ENCODE measurements at places on chromosomes 12 and 14.

DNA sequence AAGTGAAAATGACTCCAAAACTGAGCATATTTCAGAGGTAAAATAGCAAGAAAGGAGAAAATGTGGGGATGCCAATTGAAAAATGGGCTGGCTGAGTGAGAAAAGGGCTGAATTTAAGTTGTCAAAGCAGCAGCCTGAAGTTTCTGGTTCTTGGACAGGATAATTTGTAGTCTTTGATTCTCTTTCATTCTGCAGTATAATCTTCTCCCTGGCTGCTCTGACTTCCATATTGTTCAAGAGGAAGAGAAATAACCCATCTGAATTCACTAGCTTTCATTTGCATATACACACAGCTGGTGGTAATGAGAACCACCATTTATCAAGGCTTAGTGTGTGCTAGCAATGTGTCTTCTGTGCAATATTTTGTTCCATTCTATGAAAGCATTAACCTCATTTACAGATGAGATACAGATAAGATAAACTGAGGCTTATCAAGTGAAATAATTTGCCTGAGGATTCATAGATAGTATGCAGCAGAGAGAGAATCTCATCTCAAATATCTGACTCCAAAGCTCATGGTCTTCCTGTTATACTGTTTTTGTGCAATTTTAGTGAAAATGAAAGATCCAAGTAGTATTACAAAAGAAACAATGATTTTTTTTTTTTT, 184.2 kb downstream of the TMTC2 start:
- no peak for DNase-seq

- no peak for DNase-seq
These were observed 186.7 kb upstream of the NEDD1 start for GRCh38 chr12:96720363-96720705.

DNA sequence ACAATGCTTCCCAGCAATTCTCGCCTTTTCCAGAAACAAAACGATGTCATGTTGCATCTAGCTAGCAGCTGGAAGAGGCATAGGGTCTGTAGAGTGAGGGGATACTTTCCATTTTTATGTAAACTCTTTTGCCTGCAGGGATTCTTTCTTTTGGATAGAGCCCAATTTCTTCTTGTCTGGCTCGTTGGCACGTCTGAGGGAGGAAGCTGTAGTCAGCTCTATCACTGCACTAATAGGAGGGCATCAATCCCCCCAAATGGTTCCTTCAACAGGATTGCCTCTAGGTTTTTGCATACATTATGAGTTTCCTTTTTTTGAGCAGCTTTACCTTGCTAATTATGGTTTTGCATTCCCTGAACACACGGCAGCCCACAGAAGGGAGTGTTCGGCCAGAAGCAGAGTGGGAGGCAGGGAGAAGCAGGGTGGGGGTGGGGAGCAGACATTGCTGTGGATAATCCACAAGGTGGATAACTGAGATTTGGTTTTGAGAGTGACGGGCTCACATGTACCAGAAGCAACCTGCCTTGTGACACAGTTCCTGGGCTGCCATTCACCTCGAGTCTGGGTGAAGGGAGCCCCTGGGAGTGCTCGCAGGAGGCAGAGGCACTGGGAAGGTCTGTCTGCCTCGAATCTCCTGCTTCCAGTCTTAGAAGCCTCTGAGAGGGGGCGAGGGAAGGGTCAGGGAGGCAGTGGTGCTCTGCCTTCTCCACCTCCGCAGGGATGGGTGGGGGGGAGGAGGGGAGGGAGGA, 24.5 kb downstream of the LRTM2 start:
- DNase-seq: no peak

GRCh38 chr12:15428632-15429031, 106.3 kb downstream of the PTPRO start:
- DNase-seq: no peak

DNA sequence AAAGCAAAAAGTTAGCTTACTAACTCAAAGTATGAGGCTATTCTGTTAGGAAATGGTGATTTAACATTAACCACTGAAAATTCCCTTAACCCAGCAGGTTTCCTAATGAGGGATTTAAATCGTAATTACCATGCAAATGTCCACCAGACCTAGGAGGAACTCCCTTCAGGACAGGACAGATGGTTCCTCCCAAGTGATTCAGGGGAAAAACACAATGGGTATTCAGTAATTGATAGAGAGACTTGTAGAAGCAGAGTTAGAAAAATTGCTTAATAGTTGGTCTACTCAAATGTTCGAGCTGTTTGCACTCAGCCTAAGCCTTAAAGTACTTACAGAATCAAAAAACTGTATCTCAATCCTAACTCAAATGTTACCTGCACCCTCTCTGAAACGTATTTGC, 21.6 kb downstream of the RERGL start:
- no peak for DNase-seq

- no peak for DNase-seq
These were observed 40.6 kb downstream of the SCN8A start for GRCh38 chr12:51631591-51631990.

GRCh38 chr12:100168562-100168961, 25.9 kb upstream of the BLTP3B start:
- no peak for DNase-seq

- DNase-seq: no peak
These were observed 70.9 kb upstream of the ETV6 start for GRCh38 chr12:11578461-11578993.

DNA sequence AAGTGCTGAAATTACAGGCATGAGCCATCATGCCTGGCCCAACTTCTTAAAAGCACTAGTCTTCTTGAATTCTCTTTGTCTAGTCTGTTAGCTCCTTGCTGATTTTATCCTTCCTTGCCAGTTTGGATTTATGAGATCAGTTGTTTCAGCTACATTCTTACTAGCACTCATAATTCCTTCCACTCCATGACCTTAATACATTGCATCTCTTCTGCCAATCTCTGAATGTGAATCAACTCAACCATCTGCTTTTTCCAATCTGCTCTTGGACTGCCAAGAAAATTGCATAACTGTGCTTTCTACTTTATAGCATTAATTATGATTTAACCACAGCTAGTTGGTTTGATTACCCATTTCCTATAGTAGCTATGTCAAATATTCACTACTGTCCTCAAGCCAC, 14.9 kb upstream of the HEATR5A start:
- no peak for DNase-seq

- no peak for DNase-seq
These were observed 9.7 kb downstream of the TUBA1C start for GRCh38 chr12:49274396-49275069.

GRCh38 chr14:68263563-68264259, 444.1 kb downstream of the RAD51B start:
- DNase-seq: no peak

DNA sequence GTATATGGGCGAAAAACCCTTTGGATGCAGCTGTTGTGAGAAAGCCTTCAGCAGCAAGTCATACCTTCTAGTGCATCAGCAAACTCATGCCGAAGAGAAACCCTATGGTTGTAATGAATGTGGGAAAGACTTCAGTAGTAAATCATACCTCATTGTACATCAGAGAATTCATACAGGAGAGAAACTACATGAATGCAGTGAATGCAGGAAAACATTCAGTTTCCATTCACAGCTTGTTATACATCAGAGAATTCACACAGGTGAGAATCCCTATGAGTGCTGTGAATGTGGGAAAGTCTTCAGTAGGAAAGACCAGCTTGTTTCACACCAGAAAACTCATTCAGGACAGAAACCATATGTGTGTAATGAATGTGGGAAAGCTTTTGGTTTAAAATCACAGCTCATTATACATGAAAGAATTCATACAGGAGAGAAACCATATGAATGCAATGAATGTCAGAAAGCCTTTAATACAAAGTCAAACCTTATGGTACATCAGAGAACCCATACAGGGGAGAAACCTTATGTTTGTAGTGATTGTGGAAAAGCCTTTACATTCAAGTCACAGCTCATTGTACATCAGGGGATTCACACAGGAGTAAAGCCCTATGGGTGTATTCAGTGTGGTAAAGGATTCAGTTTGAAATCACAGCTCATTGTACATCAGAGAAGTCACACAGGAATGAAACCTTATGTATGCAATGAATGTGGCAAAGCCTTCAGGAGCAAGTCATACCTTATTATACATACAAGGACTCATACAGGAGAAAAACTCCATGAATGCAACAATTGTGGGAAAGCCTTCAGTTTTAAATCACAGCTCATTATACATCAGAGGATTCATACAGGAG, 21.4 kb downstream of the ZNF268 start:
- DNase-seq: no peak

DNA sequence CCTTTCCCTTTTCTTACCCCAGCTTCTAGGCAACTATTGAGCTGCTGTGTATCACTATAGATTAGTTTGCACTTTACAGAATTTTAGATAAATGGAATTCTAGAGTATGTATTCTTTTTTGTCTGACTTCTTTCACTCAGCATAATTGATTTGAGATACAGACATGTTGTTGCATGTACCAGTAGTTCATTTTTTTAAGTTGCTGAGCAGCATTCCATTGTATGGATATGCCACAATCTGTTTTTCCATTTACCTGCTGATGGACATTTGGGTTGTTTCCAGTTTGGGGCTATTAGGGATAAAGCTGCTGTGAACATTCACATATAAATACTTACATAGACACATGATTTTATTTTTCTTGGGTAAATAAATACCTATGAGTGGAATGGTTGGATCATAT, 135.7 kb downstream of the IGF1 start:
- no peak for DNase-seq

GRCh38 chr12:52862023-52862422, 13.2 kb upstream of the KRT78 start:
- DNase-seq: no peak

DNA sequence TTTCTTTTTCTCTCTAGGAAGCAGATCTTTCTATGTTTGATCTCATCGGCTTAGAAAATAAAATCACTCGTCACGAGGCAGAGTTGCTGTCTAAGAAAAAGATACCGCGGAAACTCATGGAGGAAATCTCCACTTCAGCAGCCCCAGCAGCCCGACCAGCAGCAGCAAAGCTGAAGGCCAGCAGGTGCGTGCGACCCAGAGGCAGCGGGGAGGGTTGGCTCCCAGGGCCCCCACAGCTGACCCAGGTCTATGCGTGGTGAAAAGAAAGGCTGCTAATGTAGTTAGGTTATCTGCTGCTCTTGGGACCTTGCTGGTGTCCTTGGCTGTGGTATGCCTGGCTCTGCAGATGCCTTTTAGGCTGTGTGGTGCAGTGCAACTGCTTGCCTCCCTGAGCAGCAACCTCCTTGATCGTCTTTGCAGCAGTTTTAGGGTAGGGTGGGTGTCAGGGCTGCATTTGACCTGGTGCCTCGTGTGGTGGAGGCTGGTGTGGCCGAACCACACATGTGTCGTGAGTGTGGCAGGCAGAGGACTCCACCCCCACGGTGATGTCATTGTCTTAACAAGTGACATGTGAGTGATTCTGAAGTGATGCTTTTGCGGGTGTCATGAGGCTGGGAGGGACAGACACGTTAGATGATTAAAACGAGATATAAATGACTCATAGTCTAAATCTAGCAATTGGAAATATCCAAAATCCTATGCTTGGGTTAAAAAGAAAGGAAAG, 68.6 kb downstream of the EP400 start:
- no peak for DNase-seq

DNA sequence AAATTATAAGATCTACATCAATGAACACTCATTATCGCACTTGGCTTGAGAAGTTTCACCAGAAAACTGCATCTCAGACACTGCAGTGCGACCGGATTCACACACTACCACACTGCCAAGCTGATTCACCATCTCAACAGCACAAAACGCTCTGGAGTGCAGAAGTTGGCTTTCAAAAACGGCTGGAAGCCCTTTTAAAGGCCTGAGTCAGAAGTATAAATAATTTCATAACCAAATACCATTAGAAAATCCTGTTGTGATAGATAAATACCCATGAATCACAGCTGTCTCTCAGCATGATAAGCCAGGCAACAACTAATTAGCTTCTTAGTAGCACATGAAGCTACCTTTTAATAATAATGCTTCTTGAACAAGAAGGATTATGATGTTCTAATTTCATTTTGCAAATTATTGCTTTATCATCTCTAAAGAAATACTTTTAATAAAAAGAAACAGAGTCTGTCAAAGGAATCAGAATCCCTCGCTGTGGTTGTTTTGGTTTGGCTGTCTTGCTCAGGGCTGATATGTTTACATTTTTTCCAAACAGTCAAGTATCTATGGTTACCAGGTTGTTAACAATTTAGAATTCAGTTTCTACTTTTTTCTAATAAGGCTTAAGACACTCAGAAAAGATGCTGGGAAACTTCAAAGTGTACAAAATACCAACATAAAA, 51.2 kb downstream of the SLC2A13 start:
- no peak for DNase-seq

GRCh38 chr12:107329569-107330324, 236.4 kb upstream of the CRY1 start:
- no peak for DNase-seq

- no peak for DNase-seq
These were observed 52.9 kb downstream of the PRKCH start for GRCh38 chr14:61374284-61374683.

DNA sequence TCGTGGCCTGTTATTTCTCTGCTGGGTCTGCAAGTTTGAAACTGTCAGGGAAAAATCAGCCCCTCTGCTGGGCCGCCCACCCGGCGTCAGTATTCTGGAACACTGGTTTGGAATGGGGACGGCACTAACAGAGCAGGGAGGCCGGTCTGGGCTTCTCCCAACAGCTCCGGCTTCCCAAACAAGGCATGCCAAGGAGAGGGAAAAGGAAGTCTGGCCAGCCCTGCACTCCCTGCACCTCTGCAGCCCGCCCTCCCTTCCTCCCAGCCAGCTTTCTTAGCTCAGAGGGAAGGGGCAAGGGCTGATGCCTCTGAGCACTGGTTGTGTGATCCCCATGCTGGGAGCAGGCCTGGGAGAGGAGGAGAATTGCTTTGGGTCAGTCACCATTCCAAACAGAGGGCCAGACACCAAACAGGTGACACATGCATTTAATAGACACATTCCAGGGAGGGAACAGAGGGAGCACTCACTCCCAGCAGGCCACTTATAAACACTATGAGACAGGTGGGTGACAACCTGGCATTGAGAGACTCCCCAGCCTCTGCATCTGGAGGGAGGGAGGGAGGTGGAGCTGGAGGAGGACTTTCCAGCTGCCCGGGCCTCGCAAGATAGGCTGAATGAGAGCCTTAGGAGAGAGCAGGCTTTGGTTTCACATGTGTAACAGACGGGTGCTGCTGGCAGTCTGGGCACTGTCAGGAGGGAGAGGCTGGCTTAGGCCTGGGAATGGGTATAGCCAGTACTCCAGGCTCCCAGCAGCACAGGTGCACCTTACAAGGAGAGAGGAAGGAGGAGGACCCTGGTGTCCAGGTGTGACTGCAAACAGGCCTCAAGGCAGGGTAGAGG, 10.3 kb downstream of the KRT75 start:
- no peak for DNase-seq

- DNase-seq: no peak
These were observed 25.8 kb upstream of the MSI1 start for GRCh38 chr12:120394483-120395367.

Data from activated CD8-positive, alpha-beta memory T cell treated with anti-CD3 and anti-CD28 coated beads for 1 hour (primary cell).